ENCODE measurements at places on chromosomes 5 and 9. TPM values are rescaled to one million over a fixed set of nuclear protein-coding genes. Genes with fewer than 3 reads are reported as not detected.

DNA sequence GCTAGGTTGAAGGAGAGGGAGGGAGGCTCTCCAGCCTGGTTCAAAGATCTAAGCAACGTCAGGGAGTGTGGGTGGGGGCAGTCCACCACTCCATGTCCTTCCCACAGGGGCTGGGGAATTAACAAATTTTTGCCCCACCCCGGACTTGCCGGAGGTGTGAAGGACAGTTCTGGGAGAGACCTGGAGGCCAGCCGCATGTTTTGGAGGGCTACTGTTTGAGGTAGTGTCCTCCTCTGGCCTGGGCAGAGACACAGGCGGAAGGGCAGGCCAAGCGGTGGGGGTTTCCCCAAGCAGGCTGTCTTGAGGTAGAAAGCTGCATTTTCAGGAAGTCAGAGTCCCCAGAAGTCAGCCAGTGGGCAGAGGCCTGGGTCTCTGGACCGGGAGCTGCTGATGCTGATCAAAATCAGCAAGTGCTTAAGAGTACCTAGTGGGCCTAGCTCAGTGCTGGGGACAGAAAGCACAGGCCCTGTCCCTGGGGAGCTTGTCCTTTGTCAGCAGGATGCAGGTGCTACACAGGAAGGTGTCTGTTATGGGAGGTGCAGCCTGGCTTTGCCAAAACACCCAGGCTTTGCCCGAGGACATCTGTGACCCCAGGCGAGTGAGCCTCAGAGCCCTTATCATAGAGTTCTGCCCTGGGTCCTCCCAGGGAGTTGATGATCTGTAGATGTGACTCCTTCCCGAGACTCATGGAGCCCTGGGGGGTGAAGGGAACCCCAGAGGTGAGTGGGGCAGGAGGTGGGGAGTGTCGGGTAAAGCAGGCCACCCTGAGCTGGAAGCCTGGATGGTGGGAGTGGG, 18.5 kb downstream of the JADE2 start:
- DNase-seq = no peak

- no peak for DNase-seq
Observed at GRCh38 chr5:117701062-117701461, 1126.4 kb upstream of the SEMA6A start.

DNA sequence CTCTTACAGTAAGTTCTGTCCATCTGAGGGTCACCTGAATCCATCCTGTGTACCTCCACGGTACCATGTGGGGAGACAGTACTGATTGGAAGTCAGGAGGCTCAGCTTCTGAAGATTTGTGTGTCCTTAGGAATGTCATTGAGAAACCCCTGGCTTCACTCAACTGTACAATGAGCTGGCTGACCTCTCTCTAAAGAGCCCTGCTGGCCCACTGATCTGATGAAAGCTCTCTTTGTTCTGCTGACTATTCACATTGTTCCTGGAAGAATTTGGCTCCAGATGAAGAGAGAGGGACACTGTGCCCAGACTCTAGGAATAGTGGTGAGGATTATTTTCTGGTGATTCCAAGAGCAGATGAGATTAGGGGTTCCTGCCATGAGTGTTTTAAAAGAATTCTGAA, 141.2 kb downstream of the LURAP1L start:
- no peak for DNase-seq

Gene TICAM2
- 3.0 TPM for polyA plus RNA-seq

DNA sequence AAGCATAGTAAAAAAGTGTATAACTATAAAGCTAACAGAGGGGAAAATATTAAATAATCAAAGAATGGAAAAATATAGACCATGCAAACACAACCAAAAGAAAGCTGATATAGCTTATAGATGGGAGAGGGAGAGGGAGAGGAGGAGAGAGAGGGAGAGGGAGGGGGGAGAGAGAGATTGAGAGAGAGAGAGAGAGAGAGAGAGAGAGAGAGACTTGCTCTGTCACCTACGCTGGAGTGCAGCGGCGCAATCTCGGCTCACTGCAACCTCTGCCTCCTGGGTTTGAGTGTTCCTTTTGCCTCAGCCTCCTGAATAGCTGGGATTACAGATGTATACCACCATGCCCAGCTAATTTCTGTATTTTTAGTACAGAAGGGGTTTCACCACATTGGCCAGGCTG, 110.6 kb downstream of the RAPGEF6 start:
- DNase-seq = no peak

DNA sequence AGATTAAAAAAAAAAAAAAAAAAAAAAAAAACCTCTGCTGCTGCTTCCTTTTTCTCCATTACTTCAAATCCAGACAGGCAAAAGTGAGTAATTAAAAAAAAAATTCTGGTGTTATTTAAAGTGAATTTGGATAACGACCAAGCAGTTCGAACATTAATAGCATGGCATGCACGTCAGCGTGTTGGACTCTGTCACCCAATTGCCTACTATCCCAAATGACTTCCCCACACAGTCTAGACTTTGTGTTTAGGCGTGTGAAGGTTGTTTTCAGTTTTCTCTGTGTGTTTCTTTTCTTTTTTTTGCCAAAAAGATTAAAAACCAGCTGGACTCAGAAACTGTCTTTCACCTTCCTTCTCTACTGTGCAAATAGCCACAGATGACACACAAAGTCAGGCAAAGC, 321.4 kb downstream of the MSX2 start:
- DNase-seq = no peak

All from urinary bladder (tissue), 4 donors.